ENCODE measurements at places on chromosomes 16 and 17.

GRCh38 chr16:27387724-27388123 lies 14.2 kb upstream of the IL21R start:
- DNase-seq = no peak

- DNase-seq = no peak
Measured at GRCh38 chr17:8080799-8081219, 6.7 kb downstream of the ALOX12B start.

- no peak for DNase-seq
Measured at GRCh38 chr17:76432004-76432403, 20.9 kb downstream of the UBE2O start.

DNA sequence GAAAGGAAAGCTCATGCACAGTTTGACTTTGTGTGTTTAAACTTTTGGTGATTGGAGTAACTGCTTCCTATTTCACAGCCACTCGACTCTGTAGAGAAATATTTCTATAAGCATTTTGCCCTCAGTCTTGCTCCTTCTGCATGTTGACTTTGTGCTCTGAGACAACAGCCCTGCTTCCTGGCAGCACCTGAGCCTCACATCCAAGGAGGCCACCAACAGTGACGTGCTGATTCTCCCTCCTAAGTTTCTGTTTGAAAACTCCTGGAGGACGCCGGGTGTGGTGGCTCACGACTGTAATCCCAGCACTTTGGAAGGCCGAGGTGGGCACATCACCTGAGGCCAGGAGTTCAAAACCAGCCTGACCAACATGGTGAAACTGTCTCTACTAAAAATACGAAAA lies 23.9 kb upstream of the WSB1 start:
- DNase-seq = no peak

GRCh38 chr16:54076006-54076504 lies 210.5 kb downstream of the IRX3 start:
- no peak for DNase-seq

DNA sequence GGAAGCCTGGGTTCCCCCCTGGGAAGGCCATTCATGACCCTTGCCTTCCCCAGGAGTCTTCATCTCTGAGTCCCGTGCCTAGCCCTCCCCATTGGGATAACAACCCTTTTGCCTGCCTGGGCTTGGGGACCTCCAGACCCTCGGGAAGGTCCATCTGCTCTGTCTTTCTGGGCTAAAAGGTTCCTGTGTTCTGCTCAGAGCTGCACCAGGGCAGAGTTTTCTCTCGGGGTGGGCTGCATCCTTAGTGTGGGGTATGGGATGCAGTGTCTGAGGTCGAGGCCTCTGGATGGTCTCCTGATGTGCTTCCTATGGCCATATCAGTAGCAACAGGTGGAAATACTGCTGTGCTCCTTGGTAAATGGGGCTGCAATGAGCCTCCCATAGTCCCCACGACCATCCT lies 22.9 kb upstream of the PLLP start:
- DNase-seq = no peak
